ENCODE measurements at places on chromosomes 13 and 19.
A peak's percentile ranks its signal among the peaks of the same experiment; 100 is the strongest.

- DNase-seq, result no peak
Observed at GRCh38 chr19:19087676-19088075, 23.9 kb downstream of the SLC25A42 start.

DNA sequence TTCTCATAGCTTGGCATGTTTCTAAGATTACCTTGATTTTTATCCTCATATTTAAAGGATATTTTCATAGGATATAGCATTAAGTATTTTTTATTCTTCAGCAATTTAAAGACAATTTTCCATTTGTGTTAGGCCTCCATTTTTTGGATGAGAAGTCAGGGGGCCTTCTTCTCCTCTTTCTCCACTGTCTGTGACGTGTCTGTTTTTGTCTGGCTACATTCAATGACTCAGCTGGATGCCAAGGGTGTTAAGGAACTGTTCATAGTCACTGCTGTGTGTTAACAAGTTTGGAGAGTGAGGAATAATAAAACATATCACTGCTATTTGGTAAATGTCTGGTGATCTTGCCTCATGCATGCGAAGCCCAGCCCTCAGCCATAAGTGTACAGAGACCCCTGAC is 36.4 kb downstream of the ZNF582 start:
- no peak for DNase-seq

GRCh38 chr13:93476175-93476574 is 249.6 kb downstream of the GPC6 start:
- no peak for DNase-seq

DNA sequence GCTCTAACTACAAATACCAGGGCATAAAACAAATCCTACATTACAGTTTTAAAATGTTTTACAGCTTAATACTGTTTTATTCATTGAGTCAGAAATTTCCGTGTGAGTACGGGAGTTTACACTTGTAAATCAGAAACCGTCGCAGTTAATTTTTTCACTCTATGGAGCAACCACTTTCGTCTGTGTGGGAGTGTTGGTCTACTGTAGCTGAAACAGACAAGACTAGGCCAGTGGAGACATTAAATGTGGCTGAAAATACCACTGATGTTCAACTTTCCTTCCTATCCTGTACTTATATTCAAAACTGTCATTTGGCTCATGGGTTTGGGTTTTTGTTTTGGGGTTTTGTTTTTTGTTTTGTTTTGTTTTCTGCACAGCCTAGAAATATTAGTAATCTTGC is 268.7 kb downstream of the DCT start:
- DNase-seq, result no peak

GRCh38 chr19:44710483-44710882 is 11.5 kb downstream of the CEACAM16 start:
- DNase-seq, result no peak

- no peak for DNase-seq
Observed at GRCh38 chr13:102852556-102852955, 6.7 kb downstream of the ERCC5 start.

- no peak for DNase-seq
Observed at GRCh38 chr13:102768909-102769308, 4.7 kb downstream of the TEX30 start.

- no peak for DNase-seq
Observed at GRCh38 chr19:2495651-2496316, 19.9 kb downstream of the GADD45B start.

DNA sequence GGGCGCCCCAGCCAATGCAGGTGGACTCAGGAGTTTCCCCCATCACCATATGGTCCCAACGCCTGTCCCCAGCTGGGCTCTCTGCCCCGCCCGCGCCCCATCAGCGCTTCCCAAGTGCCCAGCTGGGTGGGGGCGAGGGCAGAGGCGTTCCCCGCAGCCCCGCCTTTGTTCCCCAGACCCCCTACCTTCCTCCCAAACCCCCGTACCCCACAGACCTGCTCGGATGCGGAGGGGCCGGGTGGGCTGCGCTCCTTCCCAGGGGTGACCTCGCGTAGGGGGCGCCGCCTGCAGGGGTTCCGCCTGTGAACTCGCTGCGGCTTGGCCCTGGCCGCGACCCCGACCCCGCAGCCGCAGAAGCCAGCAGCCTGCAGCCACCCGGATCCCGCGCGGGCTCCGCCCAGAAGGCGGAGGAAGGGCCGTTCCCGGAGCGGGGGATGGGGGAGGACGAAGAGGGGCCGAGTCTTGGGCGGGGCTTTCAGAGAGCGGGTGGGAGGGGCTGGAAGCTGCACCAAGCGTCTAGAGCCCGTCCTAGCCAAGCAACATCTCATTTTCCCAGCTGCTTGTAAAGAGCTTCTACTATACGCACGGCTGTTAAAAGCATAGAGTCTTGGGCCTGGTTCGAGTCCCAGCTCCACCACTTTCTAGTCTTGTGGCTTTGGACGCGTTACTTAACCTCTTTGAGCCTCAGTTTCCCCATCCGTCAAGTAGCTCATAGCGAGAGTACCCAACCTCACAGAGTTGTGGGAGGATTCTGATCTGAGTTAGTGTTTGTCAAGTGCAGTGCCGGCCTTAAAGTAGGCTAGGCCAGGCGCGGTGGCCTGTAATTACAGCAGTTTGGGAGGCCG is at the start of gene RAB3D:
Gene RAB3D (minus strand): TSS at position 404 of the 845 bp plus-strand sequence. CDS start 2,258 bp downstream, outside the sequence.
- peak; percentile 98 for DNase-seq

DNA sequence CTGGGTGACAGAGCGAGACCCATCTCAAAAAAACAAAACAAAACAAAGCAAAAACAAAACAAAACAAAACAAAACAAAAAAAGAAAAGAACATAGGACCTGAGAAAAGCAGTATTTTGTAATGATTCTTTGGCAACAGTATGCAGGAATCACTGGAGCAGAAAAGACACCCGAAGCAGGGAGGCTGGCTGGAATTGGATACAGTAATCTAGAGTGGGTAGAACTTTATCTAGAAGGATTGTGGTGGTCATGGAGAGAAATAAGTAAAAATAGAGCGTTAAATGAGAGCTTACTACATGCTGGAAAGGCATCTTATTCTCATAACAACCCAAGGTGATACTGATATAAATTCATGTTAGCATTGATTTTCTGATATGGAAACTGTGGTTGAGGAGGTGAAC is 51.2 kb downstream of the KLF5 start:
- no peak for DNase-seq

GRCh38 chr19:2053601-2054389 is 2.8 kb upstream of the MKNK2 start:
- no peak for DNase-seq

- no peak for DNase-seq
Observed at GRCh38 chr19:29093553-29093908, 119.4 kb downstream of the UQCRFS1 start.

- no peak for DNase-seq
Observed at GRCh38 chr19:39179754-39180153, 17.0 kb upstream of the NCCRP1 start.

- DNase-seq, result no peak
Observed at GRCh38 chr19:13054626-13055212, 47.9 kb downstream of the LYL1 start.

DNA sequence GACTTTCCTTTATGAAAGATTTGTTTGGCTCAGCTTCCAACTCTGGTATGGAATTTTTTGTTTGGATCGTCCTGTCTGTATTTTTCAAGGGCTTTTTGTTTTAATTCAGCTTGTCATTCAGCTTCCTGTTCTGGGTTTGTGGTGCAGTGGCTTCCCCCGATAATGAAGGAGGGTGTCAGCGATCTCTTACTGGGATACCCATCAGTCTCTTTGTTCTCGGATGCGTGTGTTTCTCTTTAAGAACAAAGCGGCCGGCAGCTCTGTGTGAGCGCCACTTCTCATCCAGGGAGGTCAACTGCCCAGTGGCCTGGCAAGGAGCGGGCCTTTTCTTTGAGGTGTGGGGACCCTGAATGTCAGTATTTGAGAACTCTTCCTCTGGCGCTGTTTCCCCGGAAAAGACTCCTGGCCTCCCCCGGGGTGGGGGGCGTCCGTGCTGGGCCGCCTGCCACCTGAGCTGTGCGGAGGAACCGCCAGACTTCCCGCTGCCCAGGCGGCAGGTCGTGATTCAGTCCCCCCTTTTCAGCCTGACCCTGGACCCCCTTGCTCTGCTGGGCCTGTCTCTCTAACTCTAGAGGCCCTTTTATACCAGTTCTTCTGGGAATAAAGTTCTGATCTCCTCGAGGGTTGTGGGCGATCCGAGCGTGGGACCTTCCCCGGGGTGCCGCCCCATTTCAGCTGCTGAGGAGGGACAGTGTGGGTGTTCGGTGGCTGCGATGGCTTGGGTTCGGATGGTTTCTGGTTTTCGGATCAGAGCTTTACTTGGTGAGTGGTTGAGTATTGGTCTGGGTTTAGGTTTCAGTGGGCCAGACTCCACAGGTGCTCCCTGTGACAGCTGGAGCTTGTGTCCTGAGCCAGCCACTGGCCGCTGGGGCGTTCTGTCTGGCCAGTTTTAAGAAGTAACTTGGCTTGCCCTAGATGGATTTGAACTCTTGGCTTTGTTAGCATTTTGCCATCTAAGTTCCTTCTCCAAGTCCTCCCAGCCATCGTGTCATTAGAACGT is 3.4 kb downstream of the SF3A2 start:
- peak; percentile 89 for DNase-seq

- DNase-seq, result peak; percentile 68
Observed at GRCh38 chr19:49151267-49152118, 3.7 kb downstream of the HRC start.

- DNase-seq, result peak; percentile 85
Observed at GRCh38 chr19:2270423-2271233, 11.3 kb downstream of the PEAK3 start.

DNA sequence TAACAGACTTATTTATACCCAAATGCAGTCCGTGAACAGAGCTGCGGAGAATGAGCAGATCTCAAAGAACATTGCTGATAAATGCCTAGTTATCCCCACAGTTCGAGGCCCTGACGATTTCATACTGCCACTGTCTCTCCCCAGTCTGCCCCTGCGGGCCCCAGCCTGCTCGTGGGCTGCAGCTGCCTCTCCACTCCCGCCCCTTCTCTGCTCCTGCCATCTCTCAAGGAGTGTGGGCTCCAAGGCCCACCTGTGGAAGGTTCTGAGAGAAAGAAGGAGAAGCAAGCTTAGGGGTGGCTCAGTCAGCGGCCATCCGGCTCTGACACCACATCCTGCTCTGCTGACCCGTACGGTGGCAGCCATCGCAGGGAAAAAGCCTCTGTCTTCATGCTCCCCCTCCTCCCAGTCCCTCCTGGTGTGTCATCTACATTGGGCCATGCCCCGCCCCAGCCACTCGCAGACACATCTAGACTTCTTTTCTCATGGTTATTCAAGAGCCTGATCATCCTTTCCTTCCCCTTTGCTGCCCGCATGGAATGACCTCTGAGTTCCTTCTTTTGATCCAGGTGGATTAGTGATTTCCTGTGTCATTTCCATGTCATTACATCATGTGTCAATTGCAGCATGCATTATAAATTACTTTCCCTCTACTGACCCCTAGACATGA is 52.0 kb downstream of the EPS15L1 start:
- DNase-seq, result no peak

DNA sequence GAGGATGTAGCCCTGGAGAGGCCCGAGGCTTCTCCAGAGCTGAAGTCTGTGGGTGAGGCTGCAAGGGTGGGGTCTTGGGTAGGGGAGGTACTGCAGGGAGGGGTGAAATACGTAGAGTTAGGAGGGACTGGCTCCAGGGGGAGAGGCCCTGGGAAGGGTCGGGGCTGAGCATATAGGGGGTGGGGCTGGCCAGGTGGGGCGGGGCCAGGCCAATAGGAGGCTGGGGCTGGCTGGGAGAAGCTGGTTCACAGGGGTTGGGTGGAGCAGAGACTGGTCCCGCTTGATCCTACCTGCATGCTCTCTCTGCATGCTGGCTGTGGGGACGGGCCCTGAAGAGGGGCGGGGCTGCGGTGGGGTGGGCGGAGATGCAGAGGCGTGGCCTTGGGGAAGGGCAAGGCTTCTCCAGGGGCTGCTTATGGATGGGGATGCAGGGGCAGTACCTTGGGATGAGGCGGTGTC is 51.9 kb downstream of the CELF5 start:
- DNase-seq, result no peak

DNA sequence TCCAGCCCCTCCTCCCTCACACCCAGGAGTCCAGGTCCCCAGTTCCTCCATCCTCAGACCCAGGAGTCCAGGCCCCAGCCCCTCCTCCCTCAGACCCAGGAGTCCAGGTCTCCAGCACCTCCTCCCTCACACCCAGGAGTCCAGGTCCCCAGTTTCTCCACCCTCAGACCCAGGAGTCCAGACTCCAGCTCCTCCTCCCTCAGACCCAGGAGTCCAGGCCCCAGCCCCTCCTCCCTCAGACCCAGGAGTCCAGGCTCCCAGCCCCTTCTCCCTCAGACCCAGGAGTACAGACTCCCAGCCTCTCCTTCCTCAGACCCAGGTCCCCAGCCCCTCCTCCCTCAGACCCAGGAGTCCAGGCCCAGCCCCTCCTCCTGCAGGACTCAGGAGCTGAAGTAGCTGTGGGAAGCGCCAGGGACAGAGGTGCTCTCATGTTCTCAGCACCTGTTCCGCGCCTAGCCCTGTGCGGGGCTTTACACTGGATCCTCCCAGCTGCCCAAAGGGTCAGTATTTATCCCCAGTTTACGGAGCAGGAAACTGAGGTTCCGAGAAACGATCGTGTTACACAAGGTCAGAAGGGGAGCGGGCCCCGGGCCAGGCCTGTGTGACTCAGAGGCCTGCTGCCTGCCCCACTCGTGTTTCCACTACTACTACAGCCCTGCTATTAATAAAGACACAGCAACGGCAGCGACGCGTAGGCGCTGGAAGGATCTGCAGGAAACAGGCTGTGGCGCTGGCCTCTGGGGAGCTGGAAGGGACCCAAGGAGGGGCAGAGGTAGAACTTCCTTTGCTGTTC is 1.7 kb upstream of the SBK3 start:
- DNase-seq, result peak; percentile 50

DNA sequence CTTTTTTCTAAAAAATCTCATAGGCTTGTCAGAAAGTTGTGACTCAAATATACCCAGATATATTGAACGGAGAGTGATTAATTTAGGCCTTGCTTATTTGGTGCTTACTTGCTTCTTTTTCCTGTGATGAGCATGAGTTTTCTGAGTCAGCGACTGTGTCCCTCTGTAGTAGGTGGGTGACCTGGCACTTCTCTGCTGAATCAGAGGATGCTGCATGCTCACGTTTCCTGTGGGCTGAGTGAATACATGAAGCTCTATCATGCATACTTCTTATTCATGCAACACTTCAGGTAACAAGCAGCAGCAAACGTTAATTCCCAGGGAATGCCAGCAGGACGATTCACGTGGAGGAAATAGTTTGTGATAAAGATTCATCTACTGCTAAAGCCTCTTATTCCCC is 245.0 kb downstream of the KLF5 start:
- DNase-seq, result no peak

- no peak for DNase-seq
Observed at GRCh38 chr13:28501547-28501946, 6.6 kb upstream of the FLT1 start.

GRCh38 chr13:102089177-102089576 is 312.7 kb downstream of the FGF14 start:
- no peak for DNase-seq

GRCh38 chr13:30027569-30028455 is 177.4 kb upstream of the UBL3 start:
- DNase-seq, result peak; percentile 6

GRCh38 chr19:29928831-29929230 is 13.2 kb upstream of the URI1 start:
- no peak for DNase-seq

- DNase-seq, result no peak
Observed at GRCh38 chr13:111316161-111316730, 4.2 kb upstream of the TEX29 start.

All from hematopoietic multipotent progenitor cell treated with erythropoietin and hydrocortisone succinate and interleukin-3 and kit ligand, for 6 days (in vitro differentiated cells).